Skeletal muscle cell (primary cell): ENCODE measurements at places on chromosomes 3 and 15.

DNA sequence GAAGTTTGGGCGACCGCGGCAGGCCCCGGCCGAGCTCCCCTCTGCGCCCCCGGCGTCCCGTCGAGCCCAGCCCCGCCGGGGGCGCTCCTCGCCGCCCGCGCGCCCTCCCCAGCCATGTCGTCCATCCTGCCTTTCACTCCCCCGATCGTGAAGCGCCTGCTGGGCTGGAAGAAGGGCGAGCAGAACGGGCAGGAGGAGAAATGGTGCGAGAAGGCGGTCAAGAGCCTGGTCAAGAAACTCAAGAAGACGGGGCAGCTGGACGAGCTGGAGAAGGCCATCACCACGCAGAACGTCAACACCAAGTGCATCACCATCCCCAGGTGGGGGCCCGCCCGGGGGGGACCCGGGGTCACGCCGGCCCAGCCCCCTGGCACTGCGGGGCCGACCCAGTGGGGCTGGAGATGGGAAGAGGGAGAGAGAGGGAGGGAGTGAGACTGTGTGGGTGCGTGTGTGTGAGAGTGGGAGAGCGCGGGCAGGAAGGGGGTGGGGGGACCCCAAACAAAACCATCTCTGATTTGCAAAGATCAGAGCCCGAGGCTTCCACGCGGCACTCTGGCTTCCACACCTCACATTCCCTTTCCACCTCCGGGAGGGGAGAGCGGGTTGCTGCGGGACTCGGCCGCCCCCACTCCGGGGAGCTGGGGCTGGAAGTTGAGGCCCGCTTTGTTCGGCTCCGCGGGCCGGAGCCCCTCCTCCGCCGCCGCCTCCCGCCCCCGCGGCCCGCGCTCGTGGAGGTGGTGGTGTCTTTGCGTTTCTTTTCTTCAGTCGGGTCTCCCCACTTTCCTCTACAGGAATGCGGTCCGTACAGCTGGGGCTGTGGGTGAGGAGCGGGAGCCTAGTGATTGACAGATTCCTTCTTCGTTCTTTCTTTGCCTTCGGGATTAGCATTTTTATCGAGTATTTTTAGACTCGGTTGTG, 898 bp downstream of the SMAD3 start:
- no peak for DNase-seq

DNA sequence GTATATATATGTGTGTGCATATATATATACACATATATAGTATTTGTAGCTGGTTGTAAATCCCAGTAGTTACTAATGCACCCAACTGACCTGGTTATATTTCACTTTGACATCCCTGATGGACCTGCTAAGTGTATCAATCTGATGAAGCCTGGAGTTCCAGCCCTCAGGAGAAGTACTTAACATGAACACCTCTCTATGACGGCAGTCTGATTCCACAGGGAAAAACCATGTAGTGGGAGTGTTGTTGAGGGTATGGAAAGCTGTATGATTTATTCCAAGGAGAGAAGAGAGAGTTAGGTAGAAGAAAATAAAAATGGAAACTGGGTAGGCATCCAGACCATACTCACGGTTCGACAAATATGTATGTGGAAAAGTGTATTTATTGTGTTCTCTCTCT, 531.2 kb upstream of the SEMA6D start:
- DNase-seq: no peak

DNA sequence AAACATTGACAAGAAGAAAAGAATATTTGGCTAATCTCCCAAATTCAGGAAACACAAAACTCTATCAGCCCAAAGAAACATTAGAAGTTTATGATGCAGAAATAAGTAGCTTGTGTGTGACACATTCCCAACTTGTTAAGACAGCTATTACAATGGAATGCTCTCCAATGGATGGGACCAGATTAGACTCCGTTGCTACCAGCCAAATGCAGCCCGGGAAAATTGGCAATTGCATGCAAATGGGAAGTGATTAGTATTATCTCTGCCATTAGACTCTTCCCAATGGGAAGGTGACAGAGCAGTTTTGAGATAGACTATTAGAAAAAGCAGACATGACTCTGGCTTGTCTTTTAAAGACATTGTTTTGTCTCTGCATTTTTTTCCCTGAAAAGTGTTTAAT, 37.4 kb upstream of the KCNMB2 start:
- DNase-seq: no peak

GRCh38 chr3:59444294-59444671, 394.5 kb upstream of the CFAP20DC start:
- no peak for DNase-seq

GRCh38 chr15:48866141-48866563, 11.8 kb upstream of the EID1 start:
- peak; percentile 21 for DNase-seq

DNA sequence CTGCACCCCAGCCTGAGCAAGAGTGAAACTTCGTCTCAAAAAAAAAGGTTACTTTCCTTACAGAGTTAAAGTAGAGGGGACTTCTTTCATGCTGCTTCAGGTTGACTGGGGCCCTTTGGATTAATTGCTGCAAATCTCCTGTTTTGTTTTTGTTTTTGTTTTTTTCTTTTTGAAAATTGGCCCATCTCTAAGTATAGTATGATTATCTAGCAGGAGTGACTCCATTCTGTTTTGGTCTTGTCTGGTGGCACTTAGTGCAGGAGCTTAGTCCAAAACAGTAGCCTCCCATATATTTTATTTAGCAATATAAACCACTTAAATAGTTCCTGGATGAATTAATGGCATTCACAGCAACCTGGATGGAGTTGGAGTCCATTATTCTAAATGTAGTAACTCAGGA, 113.0 kb downstream of the RPL22L1 start:
- DNase-seq: no peak

GRCh38 chr15:98035577-98036010, 75.1 kb downstream of the ARRDC4 start:
- no peak for DNase-seq

DNA sequence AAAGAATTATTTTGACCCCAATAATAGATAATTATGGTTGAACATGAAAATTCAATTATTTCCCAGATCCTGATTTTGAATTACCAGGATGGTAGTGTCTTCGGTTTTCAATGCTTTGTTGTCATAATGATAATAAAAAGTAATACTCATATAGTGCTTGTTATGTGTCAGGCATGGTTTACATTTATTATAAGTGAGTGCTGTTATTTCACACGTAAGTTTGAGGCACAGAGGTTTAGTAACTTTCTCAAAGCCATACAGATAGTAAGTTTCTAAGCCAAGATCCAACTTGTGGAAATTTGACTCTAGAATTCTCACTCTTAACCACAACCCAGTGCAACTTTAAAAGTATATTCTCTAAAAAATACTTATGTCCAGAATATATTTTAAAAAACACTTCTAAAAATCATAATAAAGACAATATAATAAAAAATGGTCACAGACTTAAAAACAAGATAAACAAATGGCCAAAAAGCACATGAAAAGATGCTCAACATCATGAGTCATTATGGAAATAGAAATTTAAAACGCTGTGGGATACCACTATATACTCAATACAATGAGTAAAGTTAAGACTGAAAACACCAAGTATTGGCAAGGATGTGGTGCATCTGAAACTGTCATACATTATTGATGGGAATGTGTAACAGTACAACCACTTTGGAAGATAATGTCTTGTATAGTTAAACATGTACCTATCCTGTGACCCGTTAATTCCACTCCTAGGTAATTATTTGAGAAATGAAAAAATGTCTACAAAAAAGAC, 45.2 kb downstream of the SPRED1 start:
- DNase-seq: peak; percentile 17

DNA sequence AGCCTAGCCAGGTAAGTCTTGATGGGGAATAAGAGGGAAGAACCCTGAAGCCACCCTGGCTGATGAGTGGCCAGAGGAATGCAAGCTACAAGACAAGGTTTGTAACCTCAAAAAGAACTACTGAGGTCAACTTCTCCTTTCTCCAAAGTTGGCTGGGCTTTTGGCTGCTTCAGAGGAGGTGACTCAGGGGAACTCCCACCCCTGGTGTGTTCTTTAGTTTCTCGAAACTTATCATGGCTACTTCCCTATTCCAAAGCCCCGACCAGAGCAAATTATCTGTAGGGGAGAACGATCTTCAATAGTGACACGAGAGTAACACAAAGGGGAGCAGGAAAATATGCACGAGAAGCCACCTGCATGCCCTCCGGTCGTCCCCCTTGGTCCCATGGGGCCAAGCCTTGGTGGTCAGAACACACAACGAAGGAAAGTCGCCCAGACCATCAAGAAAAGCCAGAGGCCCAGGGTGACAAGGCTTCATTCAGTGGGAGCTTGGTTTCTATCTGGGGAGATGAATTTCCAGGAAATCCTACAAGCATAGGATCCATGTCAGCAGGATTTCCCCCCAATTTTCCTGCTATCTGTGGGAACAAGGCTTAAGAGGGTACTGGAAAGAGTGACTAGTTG, 6.5 kb upstream of the BCL2A1 start:
- DNase-seq: no peak

GRCh38 chr3:13497386-13497785, 17.3 kb downstream of the HDAC11 start:
- no peak for DNase-seq

- DNase-seq: no peak
Observed at GRCh38 chr3:41740374-41740886, 221.5 kb downstream of the ULK4 start.

- DNase-seq: no peak
Observed at GRCh38 chr3:188925376-188925775, 246.4 kb upstream of the TPRG1 start.

GRCh38 chr15:45618813-45619212, 16.0 kb upstream of the SQOR start:
- no peak for DNase-seq

- DNase-seq: peak; percentile 5
Observed at GRCh38 chr3:80688814-80689213, 921.0 kb upstream of the ROBO1 start.

DNA sequence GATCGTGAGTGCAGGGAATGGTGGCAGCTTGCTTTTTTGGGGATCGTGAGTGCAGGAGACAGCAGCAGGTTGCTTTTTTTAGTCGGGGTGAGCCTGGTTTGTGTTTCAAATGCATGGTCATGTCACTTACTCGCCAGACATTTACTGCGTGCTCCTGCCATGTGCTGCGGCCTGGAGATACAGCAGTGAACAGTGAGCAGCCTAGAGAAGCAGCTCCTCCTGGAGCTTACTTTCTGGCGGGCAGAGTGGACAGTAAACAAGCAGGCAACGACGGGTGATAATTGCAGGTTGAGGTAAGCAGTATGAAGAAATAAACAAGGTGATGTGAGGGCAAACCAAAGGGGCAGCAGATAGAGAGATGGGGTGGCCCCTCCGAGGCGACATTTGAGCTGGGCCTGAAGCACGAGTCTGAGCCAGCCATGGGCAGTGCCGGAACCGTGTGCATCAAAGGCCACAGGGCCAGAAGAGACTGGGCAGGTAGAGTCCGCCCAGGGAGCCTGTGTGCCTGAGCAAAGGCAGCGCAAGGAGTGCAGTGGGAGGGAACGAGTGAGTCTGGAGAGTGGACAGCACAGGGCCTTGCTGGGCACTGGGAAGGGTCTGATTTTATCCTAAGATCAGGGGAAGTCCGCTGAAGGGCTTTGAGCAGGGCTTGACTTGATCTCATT, 57.3 kb upstream of the RASA2 start:
- no peak for DNase-seq

- no peak for DNase-seq
Observed at GRCh38 chr15:67207555-67208207, 46.8 kb downstream of the AAGAB start.

- DNase-seq: no peak
Observed at GRCh38 chr3:156533205-156533604, 21.7 kb downstream of the SSR3 start.

- DNase-seq: no peak
Observed at GRCh38 chr3:115187149-115187757, 40.2 kb upstream of the ZBTB20 start.

- no peak for DNase-seq
Observed at GRCh38 chr3:65706301-65706700, 332.4 kb downstream of the MAGI1 start.

DNA sequence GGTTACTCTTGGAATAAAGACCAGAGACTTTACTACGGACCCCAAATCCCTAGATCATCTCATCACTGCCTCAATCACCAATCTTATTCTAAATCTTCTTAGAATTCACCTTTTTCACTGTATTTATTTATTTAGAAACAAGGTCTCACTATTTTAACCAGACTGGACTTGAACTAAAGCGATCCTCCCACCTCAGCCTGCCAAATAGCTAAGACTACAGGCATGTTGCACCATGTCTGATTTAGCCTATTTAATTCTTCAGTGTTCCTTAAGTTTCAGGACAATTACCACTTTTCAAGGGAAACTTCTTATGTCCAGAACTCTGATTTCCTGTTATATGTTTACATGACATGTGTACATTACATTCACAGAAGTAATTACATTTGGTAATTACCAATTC, 238.0 kb upstream of the COL8A1 start:
- no peak for DNase-seq

DNA sequence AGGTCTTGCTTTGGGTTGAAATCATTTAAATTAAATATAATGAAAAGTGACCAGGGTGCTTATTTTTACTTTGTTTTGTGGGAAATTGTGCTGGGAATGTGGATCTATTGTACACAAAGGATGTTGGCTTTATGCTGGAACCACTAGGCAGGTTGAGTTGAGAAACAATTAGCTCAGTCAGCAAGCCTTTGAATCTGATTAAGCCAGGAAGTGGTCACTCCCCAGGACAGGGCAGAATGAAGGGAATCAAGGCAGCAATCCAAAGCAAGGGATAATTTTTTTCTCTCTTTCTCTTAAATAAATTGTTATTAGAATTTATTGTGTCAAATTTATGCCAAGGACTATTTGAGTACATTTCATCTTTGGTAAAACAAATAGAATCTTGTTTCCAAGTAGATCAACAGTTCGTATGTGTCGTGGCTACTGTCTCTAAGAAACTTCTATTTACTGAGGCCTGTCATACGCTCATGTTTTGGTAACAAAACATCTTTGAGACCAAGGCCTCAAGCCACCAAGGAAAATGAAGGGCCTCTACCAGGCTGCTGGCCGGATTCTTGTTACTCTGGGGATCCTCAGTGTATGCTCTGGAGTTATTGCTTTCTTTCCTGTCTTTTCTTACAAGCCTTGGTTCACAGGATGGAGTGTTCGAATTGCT, at the start of gene TMEM212:
TSS of gene TMEM212 (plus strand) at position 486 of the 655 bp plus-strand sequence. CDS start at position 521, 35 bp downstream.
- DNase-seq: no peak

DNA sequence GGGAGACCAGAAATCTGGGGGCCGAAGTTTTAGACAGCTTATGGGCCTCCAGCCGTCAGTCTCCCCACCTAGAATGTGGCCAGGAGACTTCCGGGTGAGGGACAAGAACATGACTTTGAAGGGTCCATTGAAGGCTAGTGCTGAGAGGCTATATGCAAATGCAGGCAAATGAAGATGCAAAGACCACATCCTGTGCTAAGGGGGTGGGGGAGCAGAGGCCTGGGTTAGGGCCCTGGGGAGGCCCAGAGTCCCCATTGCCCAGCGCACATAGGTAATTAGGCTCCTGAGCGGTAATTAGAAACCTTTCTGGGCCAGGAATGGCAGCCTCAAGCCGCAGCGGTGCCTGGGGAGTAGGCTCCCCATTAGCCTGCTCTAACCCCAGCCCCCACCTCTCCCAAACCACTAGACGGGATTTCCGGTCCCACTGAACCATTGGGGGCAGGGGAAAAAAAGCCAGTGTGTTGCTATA, 6.8 kb downstream of the CSK start:
- no peak for DNase-seq
